Effector CD4-positive, alpha-beta T cell (primary cell): ENCODE measurements at places on chromosomes 2 and 18.

DNA sequence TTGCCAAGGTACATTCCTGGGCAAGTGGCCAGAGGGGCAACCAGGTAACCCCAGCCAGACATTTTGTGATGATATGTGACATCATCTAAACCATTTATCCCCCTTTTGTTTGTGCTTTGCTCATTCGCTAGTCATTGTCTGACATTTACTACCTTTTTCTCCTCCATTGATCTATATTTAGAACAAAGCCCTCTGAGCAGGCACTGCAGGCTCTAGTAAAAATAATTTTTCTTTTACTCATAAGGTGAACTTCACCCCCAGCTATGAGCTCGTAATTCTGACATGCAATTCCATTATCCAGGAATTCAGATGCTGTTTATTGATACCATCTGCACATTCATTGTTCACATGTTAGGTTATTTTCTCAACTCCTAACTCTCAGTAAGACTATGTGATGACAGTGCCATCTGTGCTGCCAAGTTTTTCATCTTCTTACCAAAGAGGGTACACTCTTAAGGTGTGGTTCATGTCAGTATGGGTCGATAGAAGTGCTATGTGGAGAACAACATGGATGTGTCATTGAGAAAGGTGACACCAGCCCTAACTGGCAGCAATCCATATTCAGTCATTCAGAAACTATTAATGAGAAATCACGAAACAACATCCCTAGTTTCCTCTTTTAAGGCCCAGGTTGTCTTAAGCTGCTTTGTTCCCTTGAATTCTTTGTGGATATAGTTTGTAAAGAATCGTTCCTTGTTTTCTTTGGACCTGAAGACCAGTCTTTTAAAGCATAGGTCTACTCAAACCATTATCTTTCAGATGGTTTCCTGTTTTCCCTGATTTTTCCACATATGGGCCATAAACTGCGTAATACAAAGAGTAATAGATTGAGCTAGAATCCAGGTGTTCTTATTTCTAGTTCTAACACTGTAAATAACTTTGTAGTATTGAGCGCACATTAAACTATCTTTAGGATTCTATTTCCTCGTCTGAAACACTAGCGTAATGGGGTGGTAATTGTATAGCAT, 978.1 kb upstream of the CDH2 start:
- DNase-seq: no peak

DNA sequence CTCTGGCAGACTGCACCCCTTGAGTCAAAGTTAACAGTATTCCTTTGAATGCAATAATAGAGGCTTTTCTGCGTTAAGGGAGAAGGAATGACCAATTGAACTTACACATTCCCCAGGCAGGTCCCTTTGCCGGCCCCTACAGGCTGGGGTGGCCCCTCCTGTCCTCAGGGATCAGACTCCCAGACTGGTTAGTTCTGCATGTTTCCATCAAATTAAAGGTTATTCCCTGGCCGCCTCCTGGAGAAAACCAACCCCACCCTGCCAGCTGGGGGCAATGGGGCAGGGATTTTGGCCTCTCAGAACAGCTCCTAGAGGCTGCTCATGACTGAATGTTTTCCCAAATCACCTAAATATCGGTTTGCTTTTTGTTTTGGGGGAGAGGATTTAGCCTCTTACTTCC, 199.6 kb downstream of the MGAT5 start:
- no peak for DNase-seq

DNA sequence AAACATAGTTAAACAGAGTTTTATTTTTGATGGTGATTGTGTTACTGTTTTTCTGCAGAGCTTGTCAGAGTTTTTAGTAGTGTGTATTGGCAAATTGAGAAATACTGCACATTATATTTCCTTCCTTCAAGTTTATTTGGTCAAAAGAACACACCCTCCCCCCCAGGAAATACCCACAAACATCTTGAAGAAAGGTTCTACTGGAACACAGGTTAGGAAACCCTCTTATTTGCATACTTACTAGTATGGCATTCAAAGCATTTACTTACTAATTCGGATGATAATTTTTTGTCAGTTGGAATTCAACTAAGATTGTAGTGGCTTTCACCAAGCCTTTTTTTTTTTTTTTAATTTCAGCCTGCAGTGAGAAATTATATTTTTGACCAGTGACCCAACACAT, 9.1 kb downstream of the CAB39 start:
- no peak for DNase-seq

DNA sequence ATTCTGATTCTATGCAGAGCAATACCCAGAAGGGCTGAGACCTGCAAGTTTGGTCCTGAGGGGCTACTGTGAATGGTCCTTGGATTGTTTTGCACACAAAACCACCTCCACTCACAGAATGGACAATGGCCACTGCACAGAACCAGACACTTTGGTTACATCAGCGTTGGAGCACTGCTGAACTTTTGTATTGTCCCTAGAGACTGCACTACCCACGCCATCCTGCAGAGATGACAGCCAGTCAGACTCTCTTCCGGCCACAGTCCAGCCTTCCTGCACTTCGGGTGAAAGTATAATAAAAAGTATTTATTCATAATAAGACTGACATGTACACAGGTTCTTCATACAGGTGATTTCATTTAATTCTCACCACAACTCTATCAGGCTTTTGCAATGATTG, 35.7 kb downstream of the CELF4 start:
- DNase-seq: no peak

GRCh38 chr2:207808119-207808518, 38.4 kb upstream of the FZD5 start:
- no peak for DNase-seq

GRCh38 chr2:28074137-28074536, 183.6 kb downstream of the BABAM2 start:
- no peak for DNase-seq

GRCh38 chr2:7719876-7720275, 802.7 kb downstream of the RNF144A start:
- DNase-seq: no peak
